ENCODE measurements at places on chromosomes 7 and 10.

GRCh38 chr7:69657985-69658384, 59.7 kb downstream of the AUTS2 start:
- DNase-seq = no peak

DNA sequence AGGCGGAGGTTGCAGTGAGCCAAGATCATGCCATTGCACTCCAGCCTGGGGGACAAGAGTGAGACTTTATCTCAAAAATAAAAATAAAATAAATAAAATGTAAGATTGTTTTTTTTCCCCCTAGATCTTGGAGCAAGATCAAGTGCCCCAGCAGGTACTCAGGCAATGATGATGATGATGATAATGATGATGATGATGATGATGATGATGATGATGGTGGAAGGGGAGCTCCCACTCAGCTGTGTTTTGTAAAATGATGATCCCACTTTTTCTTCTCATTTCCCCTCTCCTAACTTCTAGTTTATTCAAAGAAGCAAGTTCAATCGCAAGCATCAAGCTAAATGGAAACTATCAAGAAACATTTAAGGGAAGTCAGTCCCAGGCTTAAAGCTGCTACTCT, 50.3 kb downstream of the PIK3CG start:
- DNase-seq = no peak

GRCh38 chr10:12965571-12965970, 35.9 kb downstream of the CCDC3 start:
- DNase-seq = peak; percentile 66

GRCh38 chr7:130493275-130493873, 1.5 kb downstream of the MEST start:
- peak; percentile 43 for DNase-seq
